Spleen (tissue), 13 donors: ENCODE measurements at places on chromosomes 3 and 15. TPM values are rescaled to one million over a fixed set of nuclear protein-coding genes. Genes with fewer than 3 reads are reported as not detected.

MYH15 gene
- total RNA-seq: 3.0 TPM

BUB1B gene
- total RNA-seq: 11.6 TPM

MME gene
- 15.4 TPM for total RNA-seq

NEK10 gene
- 2.8 TPM for total RNA-seq

GPR149 gene
- total RNA-seq: not detected

PRSS50 gene
- 0.34 TPM for total RNA-seq

IL16 gene
- total RNA-seq: 141 TPM

GRCh38 chr3:177195242-177195991 is 1.9 kb downstream of the TBL1XR1 start:
- no peak for DNase-seq

GRCh38 chr3:111967068-111967467 is 11.8 kb upstream of the ABHD10 start:
- DNase-seq: no peak

- DNase-seq: no peak
Measured at GRCh38 chr15:61141497-61142125, 87.5 kb downstream of the RORA start.

DNA sequence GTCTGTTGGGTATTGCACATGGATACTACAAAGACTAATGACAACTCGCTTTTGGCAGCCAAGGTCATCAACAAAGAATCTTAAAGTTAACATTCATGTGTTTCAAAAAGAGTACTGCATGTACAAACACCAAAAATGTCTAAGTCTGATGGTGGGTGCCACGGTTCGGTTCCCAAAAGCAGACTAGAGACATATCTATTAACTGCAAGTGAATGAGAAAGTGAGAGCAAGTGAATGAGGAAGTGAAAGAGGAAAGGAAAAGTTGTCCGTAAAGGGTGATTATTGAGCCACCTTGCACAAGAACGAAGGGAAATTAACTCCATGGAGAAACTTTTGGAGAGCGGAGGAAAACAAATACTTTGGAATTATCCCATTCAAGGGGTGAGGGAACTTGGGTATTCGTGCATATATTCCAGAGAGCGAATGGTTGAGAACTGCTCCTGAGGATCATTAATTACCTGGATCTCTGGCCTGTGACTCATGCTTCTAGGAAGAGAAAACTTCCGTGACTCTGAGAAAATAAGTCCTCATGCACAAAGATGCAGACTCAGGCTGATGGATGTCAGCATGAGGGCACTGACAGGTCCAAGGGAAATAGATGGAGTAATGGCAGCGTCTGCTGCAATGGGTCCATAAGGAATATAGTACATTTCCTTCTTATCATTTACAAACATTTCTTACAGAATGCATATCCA is 336.5 kb upstream of the TGFBR2 start:
- DNase-seq: peak; percentile 74

DNA sequence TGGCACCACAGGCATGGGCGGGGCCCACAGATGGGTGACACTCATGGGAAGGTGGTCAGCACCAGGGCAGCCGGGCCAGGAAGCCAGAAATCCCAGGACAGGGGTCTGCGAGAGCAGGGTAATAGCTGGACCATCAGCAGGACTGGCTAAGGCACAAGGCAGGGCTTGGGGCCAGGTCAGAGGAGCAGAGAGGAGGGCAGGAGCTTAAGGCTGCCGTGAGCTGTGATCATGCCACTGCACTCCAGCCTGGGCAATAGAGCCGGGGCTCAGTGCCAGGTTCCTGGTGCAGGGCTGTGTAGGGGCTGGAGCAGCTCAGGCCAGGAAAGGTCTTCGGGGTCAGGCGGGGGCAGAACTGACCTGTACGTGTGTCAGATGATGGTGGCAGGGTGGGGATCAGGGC is 64.2 kb upstream of the LINGO1 start:
- DNase-seq: no peak

DNA sequence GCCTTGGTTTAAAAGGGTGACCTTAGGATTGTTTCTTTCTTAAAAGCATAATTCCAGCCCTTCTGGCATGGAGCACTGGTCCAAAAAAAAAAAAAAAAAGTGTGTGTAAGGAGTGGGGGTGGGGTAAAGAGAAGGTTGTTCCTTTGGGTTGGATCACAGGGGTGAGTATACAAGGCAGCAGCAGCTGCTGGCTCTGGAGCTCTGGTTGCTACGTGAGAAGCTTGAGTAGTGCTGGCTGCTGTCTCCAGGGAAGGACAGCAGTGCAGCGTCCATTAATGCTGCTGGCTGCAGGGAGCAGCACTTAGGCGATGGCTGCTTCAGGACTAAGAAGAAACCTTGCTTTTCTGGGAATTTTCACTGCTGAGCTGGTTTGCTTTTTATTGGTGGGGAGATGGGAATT is 2.3 kb downstream of the SETD5 start:
- DNase-seq: no peak

DNA sequence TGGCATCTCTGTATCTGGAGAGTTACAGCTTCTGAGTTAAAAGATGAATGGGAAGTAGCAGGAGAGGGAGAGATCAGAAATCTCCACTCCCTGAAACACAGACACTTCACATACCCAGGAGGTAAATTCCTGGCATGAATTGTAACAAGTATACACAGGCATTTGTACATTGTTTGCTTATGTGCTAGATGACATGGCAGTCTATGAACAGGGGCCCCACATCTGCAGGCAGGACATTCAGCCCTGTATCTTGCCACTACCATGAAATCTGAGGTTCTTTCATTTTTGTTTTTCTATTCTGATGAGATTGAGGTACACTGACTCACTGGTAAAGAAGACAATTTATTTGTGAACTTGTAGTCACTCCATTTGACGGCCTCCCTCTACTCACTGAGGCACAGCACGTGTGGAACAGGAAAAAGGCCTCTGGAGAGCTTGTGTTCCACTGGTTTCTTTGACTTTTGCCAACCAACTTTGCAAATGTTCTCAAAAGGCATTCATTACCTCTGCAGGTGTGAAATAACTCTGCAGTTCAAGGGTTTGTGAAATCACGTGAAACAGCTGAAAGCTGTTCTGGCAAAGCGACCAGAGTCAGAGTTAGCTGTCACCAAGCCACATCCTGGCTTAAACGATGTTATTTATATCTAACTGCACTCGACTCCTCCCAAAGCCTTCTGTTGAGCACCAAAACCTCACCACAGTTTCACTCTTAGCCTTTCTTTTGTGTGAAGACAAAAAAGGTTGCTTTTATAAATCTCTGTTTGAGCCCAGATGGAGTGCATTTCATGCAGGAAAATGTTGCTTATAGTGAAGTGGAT is 401.3 kb upstream of the CFAP20DC start:
- no peak for DNase-seq

DNA sequence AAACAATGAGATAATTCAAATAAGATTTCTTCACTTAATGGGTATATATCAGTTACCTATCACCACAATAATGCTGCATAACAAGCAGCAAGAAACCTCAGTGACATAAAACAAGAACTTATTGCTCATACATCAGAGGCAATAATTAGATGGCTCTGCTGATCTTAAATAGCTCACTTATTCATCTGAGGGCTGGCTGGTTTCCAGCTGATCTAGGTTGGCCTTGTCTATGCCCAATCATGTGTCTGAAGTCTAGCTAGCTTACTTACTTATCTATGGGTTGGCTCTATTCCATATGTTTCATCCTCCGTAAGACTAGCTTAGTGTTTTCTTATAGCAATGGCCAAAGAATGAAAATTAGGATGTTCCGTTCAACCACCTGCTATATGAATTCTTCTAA is 109.4 kb upstream of the AGTR1 start:
- no peak for DNase-seq

- no peak for DNase-seq
Measured at GRCh38 chr15:68431792-68432401, at the start of gene ITGA11. Gene ITGA11, minus strand, starts transcription at chr15:68432163. Its CDS starts 97 bp downstream, at chr15:68432066.

GRCh38 chr3:112773864-112774263 is 72.8 kb downstream of the CD200R1L start:
- DNase-seq: no peak

DNA sequence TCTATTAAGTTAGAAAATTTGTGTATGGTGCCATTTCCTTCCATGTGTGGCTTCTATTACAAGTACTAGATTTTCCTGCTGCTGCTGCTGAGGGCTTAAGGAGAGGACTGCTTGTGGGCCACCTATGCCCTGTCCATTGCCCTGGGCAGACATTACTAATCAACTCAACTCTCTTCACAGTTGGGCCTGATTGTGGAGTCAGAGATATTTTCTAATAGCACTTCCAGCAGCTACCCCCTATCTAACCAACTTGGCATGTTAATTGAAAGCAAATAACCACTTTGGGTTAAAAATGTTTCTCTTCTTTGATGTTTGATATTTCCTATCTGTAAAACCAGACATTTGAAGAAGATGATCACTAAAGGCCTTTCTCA is 242.0 kb downstream of the EDEM1 start:
- DNase-seq: no peak

DNA sequence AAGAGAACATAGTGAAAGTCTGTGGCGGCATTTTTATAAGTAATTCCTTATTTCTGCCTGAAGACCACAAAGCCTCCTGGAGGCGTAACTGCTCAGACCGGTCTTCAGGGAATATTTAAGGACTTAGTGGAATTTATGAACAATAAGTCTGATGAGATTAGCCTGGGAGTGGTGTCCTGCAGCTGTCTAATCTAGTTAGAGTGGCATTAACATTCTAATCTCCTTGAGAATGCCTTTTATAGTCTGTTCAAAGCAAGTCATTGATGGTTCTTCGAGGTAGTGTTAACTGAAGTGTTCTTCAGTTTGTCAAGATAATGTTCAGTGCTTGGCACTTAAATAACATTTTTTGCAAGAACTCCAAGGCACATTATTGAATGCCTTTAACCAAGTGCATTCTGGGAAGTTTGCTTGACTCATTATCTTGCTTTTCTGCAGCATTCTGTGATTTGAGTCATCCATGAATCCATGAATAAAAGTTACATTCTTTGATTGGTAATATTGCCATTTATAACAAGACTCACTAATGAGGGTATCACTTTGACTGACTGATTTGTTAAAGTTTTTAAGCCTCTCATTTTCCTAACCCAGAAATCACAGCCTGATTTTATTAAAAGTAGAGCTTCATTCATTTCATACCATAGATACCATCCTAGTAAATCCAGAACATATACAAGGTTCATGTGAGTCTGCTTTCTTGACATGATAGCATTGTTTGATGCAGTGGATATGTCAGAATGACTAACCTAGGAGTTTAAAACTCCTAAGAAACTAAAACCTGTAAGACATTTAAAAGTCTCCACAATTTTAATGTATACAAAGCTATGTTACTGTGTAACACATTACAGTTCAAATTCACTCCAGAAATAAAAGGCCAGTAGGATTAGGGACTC is 12.5 kb downstream of the RBM5 start:
- DNase-seq: no peak

GRCh38 chr15:37789881-37790280 is 144.6 kb upstream of the TMCO5A start:
- no peak for DNase-seq

GRCh38 chr3:44061961-44062360 is 179.7 kb upstream of the TOPAZ1 start:
- no peak for DNase-seq

- DNase-seq: no peak
Measured at GRCh38 chr3:185930393-185931107, 7.3 kb downstream of the TRA2B start.

DNA sequence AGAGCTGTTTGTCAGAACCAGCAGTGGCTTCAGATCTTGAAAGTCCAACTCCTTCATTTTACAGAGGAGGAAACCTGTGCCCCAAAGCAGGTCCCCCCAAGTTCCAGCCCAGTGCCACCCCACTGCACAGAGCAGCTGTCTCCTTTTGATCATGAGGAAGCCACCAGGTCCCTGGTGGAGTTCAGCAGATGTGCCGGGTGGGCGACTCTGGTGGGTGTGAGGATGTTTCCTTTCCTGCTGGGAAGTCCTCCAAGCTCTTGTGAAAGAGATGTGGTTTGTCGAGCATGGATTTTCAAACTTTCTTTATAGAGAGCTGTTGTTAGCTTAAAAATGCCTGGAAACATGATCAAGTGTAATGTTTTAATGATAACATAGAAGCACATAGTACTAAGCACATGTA is 52.0 kb downstream of the SMAD3 start:
- peak; percentile 69 for DNase-seq

DNA sequence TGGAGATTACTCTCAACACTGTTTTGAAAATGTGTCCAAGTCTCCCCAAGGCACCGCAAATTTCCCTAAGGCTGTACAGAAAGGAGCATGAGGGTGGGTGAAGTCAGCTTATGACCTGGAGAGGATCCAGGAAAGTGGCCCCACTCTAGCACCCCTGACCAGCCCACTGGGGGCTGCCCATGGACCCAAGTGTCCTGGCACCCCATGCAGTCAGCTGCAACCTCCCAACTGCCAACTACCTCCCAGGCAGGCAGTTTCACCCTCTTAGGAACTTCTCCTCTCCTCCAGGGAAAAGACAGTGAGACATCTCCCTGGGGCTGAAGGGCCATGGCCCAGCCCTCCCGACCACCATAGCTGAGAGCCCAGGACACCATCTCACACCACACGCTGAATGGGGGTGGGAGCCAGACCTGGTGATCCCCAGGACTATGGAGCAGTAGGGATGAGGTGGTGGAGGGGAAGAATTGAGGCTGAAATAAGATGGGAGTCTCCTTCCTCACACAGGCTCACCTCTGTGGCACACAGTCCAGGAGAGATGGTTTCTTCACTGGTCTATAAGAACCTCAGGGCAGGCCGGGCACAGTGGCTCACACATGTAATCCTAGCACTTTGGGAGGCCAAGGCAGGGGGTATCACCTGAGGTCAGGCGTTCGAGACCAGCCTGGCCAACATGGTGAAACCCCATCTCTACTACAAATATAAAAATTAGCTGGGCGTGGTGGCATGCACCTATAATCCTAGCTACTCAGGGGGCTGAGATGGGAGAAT is 104.4 kb downstream of the DAPK2 start:
- no peak for DNase-seq

DNA sequence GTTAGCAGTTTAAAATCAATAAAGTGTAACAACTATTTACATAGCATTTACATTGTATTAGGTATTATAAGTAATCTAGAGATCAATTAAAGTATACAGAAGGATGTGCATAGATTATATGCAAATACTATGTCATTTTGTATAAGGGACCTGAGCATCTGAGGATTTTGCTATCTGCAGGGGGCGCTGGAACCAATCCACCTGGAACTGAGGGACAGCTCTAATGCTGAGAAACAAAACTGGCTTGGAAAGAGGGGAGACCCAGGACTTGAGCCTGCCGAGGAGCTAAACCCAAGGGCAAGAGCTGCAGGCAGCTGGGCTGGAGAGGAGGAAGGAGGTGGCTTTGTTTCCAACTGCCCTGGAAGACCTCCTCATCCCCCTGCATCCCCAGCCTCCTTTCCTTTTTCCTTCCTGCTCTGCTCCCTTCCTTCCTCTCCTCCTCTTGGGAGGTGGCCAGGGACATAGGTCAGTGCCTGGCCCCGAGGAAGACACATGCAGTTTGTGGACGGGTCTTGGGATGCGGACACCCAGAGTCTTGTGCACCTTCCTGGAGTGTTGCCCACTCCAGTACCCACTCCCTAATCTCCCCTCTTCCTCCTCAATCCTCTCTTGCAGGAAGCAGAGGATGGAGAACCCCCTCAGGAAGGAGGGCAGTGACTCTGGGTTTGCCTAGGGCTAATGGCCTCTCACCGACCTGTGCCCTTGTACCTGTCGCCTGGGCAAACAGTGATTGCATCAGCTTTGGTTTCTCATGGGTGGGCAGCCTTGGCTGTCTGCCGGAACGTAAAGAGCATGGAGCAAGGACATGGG is 825 bp upstream of the RTP3 start:
- DNase-seq: no peak

- no peak for DNase-seq
Measured at GRCh38 chr3:64437131-64437530, 211.9 kb upstream of the PRICKLE2 start.
